ENCODE measurements at places on chromosomes 6 and 20.

- DNase-seq = no peak
Observed at GRCh38 chr6:163764565-163764964, 350.0 kb downstream of the QKI start.

DNA sequence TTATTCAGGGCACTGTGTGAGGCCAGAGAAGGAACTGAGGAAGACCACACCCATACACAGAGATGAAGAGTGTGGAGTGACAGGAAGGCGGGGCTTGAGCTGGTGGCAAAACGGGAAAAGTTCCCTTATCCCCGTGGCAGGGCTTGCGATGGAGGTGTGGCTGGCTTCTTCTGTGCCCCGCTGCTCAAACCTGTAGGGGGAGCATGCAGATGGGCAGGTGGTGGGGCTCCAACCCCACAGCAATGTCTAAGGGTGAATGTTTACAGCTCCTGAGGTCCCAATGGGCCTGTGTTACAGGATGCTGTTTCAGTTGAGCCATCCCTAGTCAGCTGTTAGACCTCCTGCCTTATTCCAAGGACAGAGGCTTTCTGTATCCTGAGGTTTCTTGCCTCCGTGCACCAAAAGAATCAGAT, 105.9 kb downstream of the LY86 start:
- no peak for DNase-seq

DNA sequence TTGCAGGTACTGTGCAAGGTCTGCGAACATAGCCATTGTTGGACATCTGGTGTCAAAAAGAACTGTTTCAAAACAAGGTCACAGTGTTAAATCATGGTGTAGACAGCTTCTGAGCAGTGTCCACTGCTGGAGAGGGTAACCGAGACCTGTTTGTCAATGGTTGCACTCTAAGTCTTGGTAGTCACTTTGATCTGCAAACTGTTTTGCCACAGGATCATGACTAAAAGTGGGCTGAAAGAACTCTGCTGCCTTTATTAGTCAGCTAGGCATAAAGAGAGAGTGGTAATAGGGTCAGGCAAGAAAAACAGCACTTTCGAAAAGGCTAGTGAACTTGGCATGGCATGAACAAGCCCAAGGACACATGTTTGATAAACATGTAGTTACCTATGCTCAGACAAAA, 552.3 kb upstream of the CITED2 start:
- no peak for DNase-seq

DNA sequence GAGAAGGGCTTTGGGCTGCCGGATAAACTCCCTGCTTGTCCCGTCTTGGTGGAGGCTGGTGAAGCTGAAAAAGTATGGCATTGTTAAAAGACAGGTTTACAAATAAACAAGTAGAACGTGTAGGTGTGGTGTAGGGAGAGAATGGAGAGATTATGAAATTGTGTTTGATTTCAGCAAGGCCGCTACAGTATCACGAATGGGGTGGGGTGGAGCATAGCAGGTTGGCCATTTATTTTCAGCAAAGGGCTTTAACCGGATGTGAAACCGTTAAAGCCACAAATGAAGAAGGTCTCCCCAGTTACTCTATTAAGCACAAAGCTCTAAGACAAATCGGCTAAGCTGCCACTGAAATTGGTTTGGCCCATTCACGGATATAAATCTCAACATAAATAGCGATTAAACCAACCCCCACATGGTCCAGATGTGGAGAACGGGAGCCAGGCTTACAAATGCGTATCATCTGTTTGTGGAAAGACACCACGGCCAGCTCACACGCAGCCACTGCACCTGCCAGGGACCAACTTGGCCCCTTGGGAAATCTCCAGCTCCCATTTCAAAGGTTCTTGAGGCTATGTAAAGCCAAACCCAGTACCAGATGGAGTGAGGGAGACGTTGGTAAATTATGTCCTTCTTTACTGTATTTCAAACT, 94.0 kb downstream of the ZMYND8 start:
- no peak for DNase-seq

DNA sequence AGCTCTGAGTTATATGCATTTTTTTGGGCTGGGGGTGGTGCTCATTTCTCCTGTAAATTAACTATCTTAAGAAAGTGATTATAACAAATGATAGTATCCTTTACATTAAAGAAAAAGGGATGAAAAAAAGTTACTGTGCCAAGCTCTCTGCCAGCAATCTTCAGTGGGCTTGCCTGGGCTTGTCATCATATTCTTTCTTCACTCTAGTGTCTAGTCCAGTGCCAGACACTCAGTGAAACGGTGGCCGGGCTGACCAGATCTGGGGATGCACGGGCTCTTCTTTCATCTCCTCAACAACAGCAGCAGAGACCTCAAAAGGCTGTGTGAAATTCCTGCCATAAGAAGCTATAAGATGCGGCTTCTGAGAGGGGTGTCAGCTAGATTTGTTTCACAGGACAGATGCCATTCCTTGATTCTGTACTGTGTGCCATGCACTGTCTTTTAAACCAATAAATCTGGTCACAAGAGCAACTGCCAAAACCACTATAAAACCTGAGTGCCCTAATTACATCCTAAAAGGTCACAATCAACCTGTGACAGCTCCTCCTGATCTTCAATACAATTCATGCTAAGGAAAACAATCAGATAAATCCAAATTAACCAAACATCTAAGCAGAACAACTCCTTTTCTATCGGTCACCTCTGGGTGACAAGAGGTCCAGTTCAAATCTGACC, 12.1 kb downstream of the EXOC2 start:
- no peak for DNase-seq

DNA sequence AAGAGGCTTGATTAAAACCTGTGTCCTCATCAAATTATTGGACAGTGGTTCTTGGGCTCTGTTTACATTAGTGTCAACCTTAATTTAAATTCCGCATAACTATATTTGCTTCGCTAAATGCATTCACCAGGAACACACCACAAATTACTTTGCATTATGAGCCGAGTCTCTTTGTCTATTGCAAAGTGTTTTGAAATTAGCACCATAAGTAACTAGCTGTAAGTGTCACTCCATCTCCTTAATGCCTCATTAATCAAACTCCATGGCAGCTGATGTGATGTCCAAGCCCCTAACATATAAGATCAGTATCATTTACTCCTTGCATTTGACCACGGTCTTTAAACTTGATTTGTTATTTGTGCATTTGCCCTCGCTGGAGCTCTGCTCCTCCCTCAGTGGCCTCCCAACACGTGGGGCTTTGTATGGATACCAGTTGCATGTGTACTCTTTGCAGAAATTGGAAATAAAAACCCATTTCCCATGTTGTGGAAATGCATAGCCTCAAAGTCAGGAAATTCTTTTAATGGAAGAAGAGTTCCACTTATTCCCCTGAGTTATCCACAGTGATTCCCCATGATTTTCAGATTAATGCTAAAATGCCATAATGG, 24.6 kb downstream of the FOXA2 start:
- no peak for DNase-seq

DNA sequence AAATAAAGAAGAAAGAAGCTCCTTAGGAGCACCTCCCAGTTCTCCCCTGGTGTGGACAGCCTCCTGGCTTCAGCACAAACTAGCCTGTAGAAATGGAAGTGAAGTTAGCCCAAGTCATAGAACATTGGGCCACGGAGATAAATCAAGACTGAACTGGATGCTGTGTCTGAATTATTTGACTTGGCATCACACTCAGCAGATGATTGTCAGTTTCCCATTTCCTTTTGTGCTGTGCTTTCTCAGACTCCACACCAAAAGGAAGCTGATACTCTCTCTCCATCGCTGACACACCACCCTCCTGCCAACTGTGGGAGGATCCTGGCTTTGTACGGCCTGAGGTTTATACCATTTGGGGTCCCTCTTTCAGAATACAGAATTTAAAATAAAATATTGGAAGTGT, 209.8 kb downstream of the TFAP2A start:
- no peak for DNase-seq

GRCh38 chr6:84645563-84646266, 118.7 kb downstream of the TBX18 start:
- DNase-seq = no peak

DNA sequence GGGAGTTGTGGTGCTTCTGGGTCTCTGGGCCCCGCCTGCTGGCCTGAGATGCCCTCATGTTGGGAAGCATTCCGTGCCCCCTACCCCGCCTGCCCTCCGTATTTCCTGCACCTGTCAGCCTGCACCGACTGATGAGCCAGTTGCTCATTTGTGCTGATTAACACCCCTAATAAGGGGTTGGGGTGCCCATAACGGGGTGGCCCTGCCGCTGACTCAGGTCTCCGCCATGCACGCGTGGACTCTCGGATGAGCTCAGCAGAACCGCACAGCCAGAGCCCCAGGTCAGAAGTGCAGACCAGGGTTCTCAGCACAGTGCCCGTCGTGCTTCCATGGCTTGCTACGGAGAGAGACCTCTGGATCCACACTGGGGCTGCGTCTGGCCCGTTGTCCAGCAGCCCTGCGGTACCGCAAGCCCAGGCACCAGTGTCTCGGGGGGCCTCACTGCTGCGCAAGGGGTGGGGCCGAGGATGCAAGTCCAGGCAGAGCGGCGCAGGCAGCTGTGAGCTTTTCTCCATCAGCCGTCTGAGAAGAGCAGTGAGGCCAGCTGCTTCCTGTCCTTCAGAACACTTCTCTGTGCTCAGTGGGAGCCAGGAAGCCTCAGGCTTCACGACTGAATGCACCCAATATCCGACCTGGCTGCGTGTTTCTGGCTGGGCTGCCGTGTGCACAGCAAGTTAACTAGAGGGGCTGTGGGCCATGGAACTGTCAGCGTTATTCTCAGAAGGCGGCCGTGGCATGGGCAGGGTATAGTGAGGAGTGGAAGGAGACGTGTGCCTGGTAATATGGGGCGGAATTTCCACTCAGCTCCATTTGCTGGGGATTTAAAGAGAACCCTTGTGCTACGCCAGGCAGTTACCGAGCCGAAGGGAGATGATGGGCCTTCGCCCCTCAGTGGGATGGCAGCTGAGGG, 18.6 kb downstream of the MTG2 start:
- DNase-seq = no peak

GRCh38 chr6:40551966-40552505, 35.1 kb downstream of the LRFN2 start:
- DNase-seq = no peak

DNA sequence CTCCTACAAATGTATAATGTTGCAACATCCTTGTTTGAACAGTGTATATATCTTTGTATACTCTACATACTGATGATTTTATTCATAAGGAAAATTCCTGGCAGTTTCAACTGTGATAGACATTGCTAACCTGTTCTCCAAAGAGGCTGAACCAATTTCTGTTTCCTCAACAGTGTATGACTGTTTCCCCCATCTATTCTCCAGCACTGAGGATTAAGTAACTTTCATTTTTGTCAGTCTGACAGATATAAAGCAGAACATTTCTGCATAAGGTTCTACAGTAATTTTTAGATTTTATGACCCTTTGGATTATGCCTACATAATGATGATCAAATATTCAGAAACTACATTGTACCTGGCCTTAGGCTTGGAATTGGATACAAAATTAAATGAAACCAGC, 9.9 kb downstream of the PPP1R16B start:
- no peak for DNase-seq

DNA sequence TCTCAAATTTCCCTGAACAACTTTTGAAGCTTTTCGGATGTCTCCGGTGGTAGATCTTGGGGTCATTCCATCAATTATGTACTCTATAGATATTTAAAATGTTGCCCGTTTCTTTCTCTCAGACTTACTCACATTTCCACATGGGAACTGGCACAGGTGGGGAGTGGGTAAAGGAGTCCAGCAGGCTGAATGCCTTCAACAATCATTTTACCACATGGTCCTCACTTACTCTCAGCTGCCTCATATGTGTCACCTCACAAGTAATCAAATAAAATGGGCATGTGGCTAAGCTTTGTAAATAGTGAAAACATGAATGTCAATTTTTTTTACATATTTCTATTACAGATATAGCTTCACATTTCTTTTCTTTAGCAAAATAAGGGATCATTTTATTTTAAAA, 677 bp downstream of the HLA-DQA1 start:
- no peak for DNase-seq

- no peak for DNase-seq
Observed at GRCh38 chr6:91276315-91276714, 689.4 kb upstream of the MAP3K7 start.

GRCh38 chr6:89311853-89312531, 3.1 kb downstream of the GABRR2 start:
- no peak for DNase-seq

GRCh38 chr6:41156771-41157170, 2.6 kb upstream of the TREML1 start:
- no peak for DNase-seq

GRCh38 chr20:5887386-5887785, 62.9 kb downstream of the TRMT6 start:
- DNase-seq = no peak

DNA sequence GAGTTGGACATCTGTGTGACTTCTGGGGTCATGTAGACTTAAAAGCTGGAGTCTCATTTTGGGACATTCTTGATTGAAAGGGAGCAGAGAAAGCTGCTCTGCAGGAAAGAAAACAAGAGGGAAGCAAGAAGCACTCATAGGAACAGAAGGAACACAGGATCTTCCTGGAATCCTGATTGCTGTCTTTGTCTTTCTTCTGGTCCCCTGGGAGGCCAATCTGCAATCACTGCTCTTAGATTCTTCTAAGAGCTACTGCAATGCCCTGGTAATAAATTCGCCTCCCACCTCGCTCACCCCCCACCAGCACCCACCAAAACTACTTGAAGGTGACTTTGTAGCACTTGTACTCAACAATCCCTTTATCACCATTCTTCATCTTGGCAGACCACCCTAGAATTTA, 51.8 kb downstream of the SLC35B3 start:
- DNase-seq = no peak

DNA sequence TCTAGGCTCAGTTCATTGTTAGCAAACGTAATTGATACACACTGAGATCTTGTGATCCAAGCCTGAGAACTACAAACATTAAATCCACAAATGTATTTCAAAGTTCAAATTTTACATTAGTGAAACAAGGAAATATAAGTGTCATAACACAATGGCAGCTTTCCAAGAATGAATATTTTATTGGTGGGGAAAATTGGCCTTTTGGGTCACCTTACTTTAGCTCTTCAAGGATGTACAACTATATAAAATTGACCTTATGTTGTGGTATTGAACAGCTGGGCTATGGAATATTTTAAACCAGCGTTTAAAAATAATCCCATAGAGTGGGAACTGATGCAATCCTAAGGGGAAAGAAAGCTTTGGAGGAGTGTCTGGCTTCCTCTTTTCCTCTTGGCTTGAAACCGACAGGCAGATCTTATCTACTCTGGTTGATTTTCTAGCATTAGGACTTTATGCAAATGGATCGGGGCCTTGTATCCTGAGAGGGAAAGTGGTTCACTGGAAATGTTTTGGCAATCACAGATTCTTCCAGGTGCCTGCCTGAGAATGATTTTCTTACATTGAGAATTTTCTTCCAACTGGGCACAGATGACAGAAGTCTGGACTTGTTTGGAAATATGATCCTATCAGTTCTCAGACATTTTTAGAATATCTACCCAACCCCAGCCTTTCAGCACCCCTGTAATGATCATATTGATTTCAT, 184.8 kb upstream of the ECI2 start:
- no peak for DNase-seq
